Effector CD4-positive, alpha-beta T cell (primary cell): ENCODE measurements at places on chromosomes 13 and 19.
A peak's percentile ranks its signal among the peaks of the same experiment; 100 is the strongest.

DNA sequence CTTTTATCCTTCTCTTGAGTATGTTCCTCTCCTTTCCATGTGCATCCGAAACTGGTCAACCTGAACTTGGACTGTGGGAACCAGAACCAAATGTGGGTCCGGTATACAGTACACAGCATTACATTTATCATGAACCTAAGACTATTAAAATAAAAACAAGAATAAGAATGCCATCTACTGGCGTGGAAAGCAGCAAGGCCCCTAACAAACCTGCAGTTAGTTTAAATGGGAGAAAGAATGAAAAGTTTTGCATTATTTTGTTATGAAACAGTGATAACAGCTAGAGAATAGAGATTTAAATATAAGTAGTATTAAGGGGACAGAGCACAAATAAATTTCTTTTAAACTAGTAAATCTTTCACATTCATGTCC lies 159.5 kb downstream of the RBM26 start:
- DNase-seq = no peak

- no peak for DNase-seq
These were observed 5.5 kb upstream of the ACP7 start for GRCh38 chr19:39078436-39079200.

DNA sequence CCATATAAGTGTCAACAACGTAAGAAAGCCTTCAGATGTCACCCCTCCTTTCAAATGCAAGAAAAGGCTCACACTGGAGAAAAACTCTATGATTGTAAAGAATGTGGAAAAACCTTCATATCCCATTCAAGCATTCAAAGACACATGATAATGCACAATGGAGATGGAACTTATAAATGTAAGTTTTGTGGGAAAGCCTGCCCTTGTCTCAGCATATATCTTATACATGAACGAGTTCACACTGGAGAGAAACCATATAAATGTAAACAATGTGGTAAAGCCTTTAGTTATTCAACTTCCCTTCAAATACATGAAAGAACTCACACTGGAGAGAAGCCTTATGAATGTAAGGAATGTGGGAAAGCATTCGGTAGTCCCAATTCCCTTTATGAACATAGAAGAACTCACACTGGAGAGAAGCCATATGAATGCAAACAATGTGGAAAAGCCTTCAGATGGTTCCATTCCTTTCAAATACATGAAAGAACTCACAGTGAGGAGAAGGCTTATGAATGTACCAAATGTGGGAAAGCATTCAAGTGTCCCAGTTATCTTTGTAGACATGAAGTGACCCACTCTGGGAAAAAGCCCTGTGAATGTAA lies 11.1 kb downstream of the ZNF844 start:
- DNase-seq = no peak

DNA sequence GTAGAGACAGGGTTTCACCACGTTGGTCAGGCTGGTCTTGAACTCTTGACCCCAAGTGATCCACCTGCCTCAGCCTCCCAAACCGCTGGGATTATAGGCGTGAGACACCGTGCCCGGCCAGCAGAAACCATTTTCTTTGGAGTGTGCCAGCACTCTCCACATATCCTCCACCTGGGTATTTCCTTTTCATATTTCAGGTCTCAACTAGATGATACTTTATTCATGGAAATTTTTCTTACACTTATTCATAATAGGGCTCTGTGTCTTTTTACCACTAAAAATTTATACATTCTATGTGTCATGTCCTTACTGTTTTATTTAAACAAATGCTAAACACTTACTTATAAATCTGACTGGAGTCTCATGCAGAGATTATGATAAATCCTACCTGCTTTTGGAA lies 305.9 kb downstream of the PCDH20 start:
- DNase-seq = no peak

DNA sequence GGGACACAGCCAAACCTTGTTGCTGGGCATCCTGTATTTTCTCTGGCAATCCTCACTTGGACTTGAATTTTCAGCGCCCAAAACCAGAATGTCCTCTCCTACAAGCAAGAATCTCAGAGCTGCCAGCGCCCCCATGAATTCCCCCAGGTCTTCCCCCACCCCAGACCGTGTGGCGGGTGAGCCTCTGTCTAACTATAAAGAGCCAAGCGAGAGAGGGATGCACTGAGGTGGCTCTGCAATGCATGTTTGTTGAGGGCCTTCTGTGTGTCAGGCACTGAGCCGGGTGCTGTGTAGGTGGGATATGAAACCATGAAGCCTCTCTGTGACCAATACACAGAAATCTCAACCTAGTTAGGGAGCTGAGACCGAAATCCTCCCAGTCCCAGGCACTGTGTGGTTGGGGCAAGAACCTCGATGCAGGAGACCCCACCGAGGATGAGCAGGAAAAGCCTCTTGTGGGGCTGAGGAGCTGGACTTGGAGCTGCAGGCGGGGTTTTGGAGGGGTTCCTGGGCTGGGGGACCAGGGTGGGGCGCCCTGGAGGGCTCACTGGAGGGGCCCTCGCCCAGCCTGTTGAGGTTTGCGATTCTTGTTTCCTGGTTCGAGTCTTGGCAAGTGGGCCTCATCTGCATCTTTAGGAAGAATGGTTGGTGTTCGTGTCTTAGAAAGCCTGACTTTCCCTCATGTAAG lies 12.4 kb upstream of the PROZ start:
- DNase-seq = no peak

DNA sequence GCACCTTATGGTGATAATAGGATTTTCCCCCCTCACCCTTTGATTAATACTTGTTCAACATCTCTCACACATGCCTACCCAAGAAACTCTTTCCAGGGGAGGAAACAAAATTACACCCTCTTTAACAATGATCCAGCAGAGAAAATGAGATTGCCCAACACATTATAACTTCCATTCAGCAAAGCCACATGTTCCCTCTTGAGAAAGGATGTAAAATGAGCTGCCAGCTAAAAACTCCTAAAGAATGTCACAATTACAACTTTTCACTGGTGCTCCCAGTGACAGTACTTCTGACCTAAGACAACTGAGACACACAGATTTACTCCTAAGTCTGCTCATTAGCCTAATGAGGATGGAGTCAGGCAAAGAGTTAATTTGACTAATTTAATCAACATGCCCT lies 621.4 kb downstream of the DIAPH3 start:
- no peak for DNase-seq

- no peak for DNase-seq
These were observed 121.6 kb upstream of the SPATA13 start for GRCh38 chr13:24038841-24039330.

DNA sequence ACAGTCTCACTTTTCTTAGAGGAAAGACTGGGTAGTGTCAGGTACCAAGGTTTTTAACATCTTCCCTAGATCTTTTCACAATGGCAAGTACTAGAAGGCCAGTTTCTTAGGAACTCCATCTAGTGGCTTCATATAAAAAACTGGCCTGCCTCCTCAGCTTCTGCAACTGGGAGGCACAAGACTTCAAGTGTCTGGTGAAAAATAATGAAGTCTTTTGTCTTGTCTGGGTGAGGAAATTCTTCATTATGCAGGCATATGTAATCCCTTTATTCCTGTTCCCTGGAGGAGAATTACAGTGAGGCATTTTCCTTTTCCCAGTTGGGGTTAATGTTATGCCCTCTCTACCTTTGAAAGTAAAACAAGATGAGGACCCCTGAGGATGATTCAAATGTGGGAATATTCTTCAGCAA lies 300.5 kb downstream of the NALCN start:
- no peak for DNase-seq

DNA sequence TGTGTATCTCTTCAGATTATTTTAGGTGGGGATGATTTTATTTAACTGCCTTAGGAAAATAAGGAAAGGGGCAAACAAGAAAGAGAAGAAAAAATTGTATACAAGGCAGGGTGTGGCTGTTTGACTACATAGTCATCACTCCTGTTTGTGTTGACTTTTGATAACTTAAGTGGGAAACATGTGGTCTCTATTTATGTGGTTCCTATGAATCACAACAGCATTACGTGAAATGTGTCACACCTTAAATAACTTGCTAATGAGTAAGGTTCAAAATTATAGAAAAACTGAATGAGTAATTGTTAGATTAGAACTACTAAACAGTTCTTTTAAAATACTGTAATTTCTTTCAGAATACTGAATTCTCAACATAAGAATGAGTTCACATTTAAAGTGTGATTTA lies 69.3 kb downstream of the LMO7 start:
- DNase-seq = no peak

DNA sequence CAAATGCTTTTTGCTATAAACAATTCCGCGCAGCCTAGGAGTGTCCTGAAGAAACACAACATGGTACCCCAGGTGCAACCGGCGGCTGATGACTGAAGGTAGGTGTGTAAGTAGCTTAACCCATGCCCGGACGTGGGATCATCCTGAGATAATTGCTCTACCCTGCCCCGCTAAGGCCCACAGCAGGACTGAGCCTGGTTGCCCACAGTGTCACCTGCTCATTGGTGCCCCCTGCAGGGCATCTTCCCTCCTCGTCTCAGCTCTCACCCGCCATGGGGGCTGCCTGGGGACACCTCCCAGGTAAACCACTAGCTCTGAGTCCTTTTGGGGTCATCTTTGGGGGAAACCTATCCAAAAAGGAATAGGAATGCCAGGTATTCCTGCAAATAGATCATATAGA lies 22.3 kb downstream of the TMEM161A start:
- peak; percentile 27 for DNase-seq

GRCh38 chr13:39370554-39370953 lies 232.4 kb downstream of the LHFPL6 start:
- no peak for DNase-seq

GRCh38 chr13:31236211-31236786 lies 36.5 kb downstream of the B3GLCT start:
- DNase-seq = no peak

- no peak for DNase-seq
These were observed 1.7 kb downstream of the TUBA3C start for GRCh38 chr13:19179916-19180315.

DNA sequence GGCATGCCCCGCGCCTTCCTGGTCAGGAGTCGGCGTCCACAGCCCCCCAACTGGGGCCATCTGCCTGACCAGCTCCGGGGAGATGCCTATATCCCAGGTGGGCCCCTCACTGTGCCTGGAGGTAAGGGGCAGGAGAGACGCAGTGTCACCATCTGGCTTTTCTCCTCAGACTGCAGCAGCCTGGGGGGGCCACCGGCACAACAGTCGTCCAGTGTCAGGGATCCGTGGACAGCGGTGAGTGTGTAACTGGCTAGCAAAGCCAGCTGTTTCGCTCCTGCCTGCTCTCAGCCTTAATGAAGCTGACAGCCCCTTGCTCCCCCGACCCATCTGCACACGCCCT lies 227 bp downstream of the OVOL3 start:
- no peak for DNase-seq

DNA sequence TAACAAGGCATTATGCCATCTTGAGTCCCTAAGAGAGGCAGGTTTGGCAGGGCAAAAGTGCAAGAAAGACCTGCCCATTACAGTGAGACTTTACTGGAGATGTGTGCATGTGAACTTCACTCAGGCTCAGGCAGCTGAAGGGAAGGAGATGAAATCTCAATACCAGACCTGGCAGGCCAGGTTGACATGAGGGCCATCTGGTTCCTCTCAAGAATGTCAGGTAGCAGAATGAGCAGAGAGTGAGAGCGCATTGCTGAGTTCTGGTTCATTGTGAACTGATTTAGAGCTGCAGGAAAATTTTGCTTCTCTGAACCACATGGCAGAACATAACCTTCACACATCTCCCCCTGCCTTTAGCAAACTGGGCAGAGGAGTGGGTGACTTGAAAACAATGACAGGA lies 406.3 kb downstream of the GPC5 start:
- DNase-seq = no peak

DNA sequence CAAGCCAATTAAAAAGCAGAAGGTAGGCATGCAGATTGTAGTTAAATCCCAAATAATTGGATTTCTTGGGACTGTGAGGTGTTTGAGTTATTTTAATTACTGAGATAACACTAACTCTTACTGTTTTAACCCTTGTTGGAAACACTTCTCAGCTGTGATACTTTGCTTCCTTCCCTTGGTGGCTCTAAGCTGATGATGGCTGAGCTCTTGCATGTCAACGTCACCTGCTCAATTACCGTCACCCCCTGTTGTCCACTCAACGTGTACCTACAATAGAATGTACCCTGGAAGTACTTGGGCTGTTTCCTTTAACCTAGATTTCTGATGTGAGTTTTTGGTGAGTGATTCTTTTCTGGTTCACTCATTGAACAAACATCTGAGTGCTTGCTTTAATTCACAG lies 303.4 kb downstream of the SLC7A1 start:
- no peak for DNase-seq

GRCh38 chr13:43880926-43881325 lies 1.2 kb downstream of the LACC1 start:
- no peak for DNase-seq

DNA sequence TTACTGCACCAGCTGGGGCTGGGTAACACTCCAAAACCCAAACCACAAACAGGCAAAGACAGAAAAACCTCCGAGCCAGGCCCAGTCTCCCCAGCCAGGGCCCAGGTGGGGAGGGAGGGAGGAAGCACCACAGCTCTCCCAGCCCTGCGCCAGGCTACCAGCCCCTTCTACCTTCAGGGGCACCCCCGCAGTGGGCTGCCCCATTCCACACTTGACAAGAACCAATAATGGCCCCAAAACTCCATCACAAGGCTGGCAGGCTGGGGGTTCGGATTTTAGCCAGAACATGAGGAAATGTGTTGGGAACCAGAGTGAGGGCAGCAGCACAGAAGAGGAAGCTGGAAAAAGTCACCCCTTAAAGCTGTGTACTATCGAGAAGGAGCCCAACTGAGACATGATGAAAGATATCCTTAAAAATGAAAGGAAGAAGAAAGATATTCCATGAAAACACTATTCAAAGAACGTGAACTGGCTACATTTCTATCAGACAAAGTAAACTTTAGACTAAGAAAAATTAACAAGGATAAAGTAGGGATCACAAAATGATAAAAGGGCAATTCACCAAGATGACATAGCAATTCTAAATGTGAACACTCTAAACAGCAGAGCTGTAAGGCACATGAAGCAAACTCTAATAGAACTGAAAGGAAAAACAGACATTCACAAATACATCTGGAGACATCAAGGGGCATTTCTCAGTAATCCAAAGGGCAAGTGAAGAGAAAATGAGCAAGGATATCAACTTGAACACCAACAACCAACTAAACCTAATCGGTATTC lies 12.9 kb downstream of the TUBGCP3 start:
- DNase-seq = no peak

- DNase-seq = no peak
These were observed 27.9 kb downstream of the FLT1 start for GRCh38 chr13:28467034-28467433.
